IMR-90 (cell line): ENCODE measurements at places on chromosomes 4 and X. TPM values are rescaled to one million over a fixed set of nuclear protein-coding genes. Genes with fewer than 3 reads are reported as not detected.

DNA sequence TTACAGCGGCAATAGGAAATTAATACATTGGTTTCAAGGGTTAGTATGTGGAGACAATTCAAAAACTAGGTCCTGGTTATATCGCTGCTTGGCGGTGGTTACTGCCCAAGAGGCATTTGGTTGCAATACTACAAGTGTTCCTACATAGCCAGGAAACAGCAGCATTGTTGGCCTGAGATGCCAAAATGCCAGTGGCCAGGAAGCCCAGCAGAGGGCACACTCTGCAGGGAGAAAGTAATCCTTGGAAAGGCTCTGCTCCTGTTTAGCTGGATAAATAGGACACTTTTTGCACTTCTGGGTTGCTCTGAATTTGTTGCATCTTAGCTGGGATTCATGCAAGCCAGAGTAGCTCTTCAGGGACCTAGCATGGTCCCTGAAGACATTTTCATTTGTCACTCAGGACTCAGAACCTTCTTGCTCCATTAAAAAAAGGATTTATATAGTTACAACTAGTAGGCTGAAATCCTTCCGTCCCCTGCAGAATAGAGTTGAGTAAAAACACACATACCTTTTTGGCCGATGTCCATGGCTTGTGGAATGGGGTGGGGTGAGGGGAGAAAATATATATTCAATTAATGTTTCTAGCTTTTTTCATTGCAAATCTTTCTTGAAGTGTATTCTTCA is 8.1 kb upstream of the GPR119 start:
- H3K27me3 ChIP-seq: peaks cover 10% of the 10 kb centered on the region
- no peaks in the 10 kb centered on the region for H3K4me1 ChIP-seq
- H3K36me3 ChIP-seq: no peaks in the 10 kb centered on the region
- no peak overlapping the region for H3K4me3 ChIP-seq

The TRIM75 gene
- total RNA-seq: not detected in 2 replicates

- H3K4me1 ChIP-seq: peaks cover 5% of the 10 kb centered on the region; the same call in 1 of the 2 replicates
- DNase-seq: no peak
- H3K27ac ChIP-seq: no peak overlapping the region
- no peak overlapping the region for H3K4me3 ChIP-seq
- H3K36me3 ChIP-seq: no peaks in the 10 kb centered on the region
Observed at GRCh38 chrX:129954804-129955203, 27.6 kb upstream of the BCORL1 start.

GRCh38 chr4:182583703-182584415 is 333.3 kb downstream of the DCTD start:
- H3K4me1 ChIP-seq: no peaks in the 10 kb centered on the region; the same call in 1 of the 2 replicates
- no peak overlapping the region for H3K27ac ChIP-seq
- H3K4me3 ChIP-seq: no peak overlapping the region
- no peaks in the 10 kb centered on the region for H3K36me3 ChIP-seq

The DCAF4L1 gene
- under 0.01 and 0.18 TPM in 2 replicates for total RNA-seq

The AKAP4 gene
- total RNA-seq: not detected in 2 replicates

The IL2 gene
- not detected in 2 replicates for total RNA-seq

The NAP1L2 gene
- under 0.01 TPM in 1 of 2 replicates, not detected in the other for total RNA-seq

GRCh38 chrX:131235768-131236545 is 53.1 kb downstream of the IGSF1 start:
- H3K27me3 ChIP-seq: peaks cover 4% of the 10 kb centered on the region; the same call in 1 of the 2 replicates
- no peaks in the 10 kb centered on the region for H3K4me1 ChIP-seq
- no peak overlapping the region for H3K4me3 ChIP-seq
- no peak for DNase-seq

DNA sequence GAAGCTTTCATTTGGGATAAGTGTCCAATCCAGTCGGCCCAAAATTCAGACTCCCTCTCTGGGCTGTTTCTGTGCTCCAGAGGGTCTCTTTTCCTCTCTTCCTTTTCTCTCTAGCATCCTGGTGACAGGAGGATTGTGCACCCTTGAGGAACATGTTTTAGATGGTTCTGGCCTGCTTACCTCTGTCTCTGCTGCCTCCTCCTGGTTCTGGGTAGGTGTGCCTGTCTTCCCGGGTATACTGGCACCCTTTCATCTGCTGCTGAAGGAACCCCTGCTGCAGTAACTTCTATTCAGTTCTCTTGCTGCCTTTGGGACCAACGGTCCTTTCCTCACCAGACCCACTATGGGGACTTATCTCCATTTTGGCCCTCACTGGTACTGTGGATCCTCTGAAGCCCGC is 53.2 kb downstream of the HMGB2 start:
- no peak overlapping the region for H3K4me3 ChIP-seq
- H3K27ac ChIP-seq: no peak overlapping the region
- H3K4me1 ChIP-seq: no peaks in the 10 kb centered on the region
- H3K36me3 ChIP-seq: no peaks in the 10 kb centered on the region
- no peaks in the 10 kb centered on the region for H3K27me3 ChIP-seq

The ZGRF1 gene
- 5.6 and 10.0 TPM in 2 replicates for total RNA-seq

DNA sequence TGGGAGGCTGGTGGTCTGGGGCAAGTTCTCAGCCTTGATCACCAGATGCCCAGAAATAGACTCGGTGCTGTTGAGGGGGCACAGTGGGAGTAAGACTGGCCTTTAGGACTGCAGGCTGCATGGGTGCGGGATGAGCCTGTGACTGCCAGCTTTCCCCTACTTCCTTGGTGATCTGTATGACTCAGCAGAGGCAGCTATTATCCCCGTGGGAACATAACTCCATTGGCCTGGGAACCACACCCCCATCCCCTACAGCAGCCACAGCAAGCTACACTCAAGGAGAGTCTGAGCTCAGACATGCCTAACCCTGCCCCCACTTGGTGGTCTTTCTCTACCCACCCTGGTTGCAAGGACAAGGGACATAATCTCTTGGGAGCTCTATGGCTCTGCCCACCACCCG is 20.6 kb downstream of the CLIC2 start:
- no peaks in the 10 kb centered on the region for H3K27me3 ChIP-seq
- H3K4me3 ChIP-seq: no peak overlapping the region
- no peaks in the 10 kb centered on the region for H3K4me1 ChIP-seq
- DNase-seq: no peak
- no peak overlapping the region for H3K27ac ChIP-seq

DNA sequence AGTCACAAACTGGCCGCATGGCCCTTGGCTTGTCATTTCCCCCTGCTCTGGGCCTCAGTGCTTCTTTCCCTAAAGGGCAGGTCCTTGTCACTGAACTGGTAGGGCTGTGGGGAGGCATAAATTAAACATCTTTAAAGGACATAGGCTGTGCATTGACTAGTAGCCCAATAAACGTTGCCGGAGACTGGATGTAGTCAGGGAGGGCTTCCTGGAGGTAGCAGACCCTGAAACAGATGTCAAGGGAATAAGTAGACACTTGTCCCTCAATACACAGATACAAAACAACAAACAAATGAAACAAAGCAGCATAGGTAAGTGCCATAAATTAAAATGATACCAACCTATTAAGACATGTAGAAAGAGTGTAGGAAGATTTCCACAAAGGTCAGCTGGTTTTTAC is 71.8 kb upstream of the PSAPL1 start:
- peaks cover 46% of the 10 kb centered on the region for H3K27me3 ChIP-seq
- H3K27ac ChIP-seq: no peak overlapping the region
- no peak for DNase-seq
- no peaks in the 10 kb centered on the region for H3K36me3 ChIP-seq
- no peak overlapping the region for H3K4me3 ChIP-seq
